ENCODE measurements at places on chromosomes 7 and 10.

GRCh38 chr7:103532955-103533354, 86.9 kb upstream of the SLC26A5 start:
- no peak for DNase-seq

DNA sequence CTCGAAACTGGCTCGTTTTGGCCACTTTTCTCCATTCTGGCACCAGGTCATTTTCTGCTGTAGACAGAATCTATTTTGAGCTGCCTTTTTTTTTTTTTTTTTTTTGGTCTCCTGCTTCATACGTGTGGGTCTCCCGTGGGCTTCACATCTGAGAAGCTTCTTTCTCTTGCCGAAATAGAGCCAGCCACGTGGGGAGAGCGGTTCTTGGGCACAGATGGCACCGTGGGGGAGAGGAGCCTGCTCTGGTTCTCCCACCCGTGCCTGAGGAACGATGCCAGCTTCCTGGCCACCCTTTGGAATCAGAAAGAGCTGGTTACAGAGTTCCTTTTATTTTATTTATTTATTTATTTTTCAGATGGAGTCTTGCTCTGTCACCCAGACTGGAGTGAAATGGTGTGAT, 48.7 kb upstream of the OCM2 start:
- DNase-seq = no peak

DNA sequence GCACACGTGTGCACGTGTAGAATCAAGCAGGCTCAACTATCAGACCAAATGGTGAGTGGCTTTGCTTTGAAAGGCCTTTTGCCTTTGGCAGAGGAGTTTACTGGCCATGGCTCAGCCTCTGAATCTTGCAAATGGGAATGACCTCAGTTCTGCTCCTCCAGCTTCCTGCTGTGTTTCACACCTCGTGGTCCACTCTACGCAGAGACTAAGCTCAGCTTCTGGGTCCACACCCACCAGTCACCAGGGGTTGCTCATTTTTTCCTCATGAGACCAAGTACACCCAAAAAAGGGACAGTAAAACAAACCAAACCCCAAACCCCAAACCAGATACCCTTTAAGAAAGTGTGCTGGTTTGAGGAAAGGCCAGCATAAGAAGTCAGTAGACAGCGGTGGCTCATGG, 236.4 kb downstream of the DNAJB6 start:
- no peak for DNase-seq

DNA sequence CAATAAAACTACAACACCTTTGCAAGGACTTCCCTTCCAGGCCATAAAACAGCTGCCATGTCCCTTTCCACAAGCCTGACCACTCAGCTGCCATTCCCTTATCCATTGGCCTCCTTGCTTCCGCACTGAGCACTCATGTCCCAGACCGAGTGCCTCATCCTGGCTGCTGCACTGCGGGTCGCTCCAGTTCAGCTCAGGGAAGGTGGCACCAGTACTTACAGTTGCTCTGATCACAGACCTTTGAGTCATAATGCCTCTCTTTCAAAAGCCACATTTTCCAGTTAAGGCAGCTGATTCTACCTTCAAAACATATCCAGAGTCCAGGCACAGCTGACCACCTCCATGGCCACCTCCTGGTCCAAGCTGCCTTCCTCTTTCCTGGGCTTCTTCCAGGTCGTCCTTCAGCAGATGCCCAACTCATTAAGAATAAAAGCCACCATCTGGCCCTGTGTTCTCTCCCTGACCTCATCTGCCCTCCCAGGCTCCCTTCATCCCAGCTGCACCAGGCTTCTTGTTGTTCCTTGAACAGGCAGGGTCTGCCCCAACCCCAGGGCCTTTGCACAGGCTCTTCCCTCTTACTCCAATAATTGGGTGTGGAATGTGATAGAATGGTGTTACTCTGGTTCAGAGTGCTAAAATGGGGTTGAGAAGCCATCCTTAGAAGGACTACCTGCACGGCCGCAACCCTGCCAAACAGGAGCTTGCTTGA, 64.5 kb downstream of the RAMP3 start:
- no peak for DNase-seq

- DNase-seq = no peak
Observed at GRCh38 chr7:139947021-139947420, 115.7 kb downstream of the PARP12 start.

- DNase-seq = no peak
Observed at GRCh38 chr10:119653916-119654315, 2.7 kb downstream of the BAG3 start.

DNA sequence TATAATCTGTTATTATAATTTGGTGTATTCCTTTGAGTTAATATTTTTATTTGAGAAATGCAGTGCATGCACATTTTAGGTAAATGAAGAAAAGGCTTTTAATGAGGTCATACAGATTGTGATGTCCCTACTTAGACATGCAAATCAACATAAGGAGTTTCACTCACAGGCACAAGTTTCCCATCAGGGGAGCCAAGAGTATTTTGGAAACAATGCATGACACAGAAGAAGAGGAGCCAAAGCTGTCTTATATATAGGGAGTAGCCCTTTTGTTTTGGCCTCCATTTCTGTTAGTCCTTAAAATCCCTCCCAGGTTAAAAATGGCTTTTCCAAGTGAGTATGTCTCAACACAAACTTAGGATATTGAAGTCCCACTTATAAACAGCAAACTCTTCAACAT, 703.4 kb upstream of the ANKRD30A start:
- no peak for DNase-seq

DNA sequence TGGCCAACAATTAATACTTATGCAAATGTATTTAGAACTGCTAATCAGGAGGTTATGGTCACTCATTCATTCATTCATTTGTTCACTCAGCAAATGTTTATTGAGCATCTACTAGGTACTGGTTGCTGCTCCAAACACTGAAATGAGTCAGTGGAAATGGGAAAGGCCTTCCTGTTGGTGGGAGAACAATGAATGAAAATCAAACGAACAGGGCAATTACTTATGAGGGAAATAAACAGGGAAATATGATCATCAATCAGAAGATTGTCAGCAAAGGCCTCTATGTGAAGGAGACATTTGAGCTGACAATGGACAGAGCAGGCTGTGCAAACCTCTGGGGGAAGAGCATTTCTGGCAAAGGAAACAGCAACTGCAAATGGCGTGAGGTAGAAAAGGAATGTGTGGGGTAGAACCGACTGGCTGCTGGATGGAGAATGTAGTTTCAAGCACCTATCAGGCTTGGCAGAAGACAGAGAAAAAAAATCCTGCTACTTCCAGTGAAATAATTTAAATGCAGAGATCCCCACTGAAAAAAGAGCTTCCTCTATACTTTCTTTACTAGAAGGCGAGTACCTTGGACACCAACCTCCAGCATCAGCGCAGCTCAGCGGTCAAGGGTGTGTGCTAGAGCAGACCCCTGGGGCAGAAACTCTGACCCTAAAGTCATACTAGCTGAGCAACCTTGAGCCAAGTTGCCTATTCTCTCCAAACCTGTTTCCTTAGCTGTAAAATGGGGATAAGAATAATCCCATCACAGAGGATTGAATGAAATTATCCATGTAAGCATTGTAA, 108.8 kb upstream of the EEPD1 start:
- no peak for DNase-seq

GRCh38 chr10:3803927-3804741, 19.1 kb upstream of the KLF6 start:
- DNase-seq = no peak

DNA sequence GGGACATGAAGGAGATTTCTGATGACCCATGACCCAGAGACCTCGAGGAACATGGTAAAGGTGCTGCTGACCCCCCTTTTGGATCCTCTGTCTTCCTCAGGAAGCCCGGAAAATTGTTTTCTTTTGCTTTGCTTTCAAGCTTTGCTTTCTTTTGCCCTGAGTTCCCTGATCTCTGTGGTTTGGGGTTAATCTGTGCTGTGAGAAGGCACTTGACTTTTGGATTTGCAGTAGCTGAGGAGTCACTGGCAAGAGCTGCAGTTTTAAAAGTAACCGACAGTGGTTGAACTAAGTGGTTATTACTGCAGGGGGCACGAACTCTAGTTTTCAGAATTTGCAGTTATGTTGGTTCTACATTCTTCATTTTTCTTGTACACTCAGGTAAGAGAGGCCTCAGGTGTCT, 53.0 kb downstream of the PDZD8 start:
- DNase-seq = no peak

GRCh38 chr7:31633894-31634494, 53.0 kb upstream of the PPP1R17 start:
- DNase-seq = peak; percentile 66

DNA sequence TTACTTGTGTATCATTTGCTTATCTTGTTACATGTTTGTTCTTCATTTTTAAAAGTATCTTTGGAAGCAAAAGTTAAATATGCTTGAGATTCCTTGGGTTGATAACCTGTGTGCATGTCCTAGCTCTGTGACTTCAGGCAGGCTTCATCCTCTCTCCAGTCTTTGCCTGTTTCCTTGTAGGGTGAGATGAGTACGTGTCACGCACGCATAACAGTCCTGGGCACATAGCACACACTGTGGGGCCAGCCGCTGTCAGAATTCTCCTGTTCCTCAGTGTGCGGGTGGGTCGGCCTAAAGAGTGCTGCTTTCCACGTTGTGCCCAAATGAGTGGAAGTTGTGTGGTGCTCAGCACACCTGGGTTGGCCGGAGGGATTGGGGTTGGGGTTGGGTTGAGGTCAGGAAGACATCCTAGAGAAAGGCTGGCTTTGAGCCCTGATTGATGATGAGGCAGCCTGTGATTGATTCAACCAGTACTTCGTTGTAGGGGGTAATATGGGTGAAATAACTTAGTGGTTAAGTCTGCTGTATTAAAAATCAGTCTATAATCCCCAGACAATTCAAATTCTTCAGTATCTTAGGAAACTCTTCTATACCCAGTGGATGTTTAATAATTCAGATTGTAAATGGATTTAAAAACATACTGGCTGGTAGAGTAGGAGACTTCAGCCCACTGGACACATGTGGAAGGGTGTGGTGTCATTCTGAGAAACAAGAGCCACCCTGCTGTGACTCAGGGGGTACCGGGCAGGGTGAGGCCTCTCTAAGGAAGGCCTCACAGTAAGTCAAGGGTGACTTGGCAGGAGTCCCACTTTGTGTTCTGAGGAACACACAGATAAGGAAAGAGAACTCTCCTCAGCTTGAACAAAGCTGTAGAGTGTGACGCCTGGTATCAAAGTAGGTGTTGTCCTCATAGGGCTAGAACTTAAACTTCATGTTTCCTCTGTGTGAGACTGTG, 54.8 kb downstream of the DAGLB start:
- peak; percentile 64 for DNase-seq

GRCh38 chr10:114683593-114683992, 25.5 kb upstream of the ABLIM1 start:
- no peak for DNase-seq

GRCh38 chr7:30029696-30030095, 1.5 kb downstream of the PLEKHA8 start:
- DNase-seq = no peak

GRCh38 chr7:99597762-99598501, at the start of gene TMEM225B:
TSS of gene TMEM225B (plus strand) at chr7:99598267. CDS start at chr7:99604389, 6,122 bp downstream.
- no peak for DNase-seq

DNA sequence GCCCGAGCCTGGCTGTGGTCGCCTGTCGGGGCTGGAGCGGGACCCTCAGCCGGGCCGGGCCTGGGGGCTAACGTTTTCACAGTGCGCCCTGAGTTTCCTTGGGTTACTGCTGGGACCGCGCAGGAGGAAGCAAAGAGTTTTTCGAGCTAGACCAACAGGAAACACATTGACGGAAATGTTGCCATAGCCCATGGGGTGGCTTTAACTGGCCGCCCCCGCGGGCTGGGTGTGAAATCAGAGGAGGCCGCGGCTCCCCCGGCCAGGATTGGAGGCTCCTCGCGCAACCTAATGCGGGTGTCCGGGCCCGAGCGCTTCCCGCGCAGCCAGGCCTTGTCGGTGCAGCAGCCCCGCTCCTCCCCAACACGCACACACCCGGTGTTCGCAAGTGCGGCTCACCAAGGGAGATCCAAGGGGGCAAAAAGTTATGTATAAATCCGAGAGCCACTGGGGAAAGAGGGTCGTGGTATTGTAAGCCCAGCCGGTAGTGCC, 1.9 kb downstream of the HHEX start:
- DNase-seq = no peak

- no peak for DNase-seq
Observed at GRCh38 chr7:45230083-45230482, 72.5 kb downstream of the RAMP3 start.

DNA sequence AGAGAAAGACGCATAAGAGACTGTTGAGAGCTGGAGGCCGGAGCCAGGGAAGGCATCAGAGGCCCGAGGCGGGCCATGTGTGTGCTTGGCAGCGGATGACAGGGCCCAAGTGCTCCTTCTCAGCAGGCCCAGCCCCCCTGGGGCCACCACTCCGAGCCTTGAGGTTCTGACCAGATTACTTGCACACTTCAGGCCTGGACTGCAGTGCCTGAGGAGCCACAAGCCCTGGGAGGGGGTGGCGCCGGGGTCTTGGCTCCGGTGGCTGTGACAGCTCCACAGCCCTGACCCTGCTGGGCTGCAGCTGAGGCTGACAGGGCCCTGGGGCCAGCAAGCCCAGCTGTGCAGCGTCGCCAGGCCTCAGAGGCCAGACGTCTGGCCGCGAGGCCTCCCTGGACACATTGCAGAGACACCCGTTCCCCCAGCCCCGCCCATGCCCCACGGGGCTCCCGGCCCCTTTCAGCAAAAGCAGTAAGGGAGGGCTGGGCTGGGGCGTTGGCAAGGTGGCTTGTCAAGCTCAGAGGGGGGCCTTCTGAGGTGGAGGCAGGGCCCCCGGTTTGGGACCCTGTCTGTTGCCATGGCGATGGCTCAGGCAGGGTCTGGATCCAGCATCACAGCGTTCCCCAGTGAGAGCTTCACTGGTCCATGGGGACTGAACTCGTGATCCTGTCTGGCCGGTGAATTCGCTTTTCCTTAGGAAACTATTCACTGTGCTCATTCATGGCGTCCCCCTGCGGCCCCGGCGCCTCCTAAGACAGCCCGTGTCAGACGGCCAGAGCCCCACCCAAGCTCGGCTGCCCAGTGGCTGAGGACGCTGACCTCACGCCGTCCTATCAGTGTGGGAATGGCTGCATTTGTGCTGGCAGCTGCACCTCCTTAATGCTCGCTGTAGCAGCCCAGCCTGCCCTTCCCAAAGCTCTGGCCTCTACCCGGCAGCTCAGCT, 5.7 kb downstream of the ELN start:
- DNase-seq = no peak

DNA sequence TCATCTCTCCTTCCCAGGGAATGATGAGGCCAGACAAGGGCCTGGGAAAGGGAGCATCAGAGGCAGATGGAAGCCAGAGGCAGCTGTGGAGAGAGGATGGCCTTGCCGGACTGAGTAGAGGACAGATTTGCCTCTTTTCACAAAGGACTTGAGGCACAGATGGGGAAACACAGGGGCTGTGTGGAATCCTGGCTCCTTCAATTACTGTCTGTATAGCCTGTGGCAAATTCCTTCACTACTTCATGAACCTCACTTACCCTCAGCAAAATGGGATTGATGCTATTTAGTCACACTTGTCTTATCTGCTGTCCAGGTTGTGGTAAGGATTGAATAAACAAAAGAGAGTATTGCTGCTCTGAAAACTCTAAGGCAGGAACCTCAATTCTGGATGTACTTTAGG, 40.3 kb downstream of the SLC25A28 start:
- DNase-seq = no peak

DNA sequence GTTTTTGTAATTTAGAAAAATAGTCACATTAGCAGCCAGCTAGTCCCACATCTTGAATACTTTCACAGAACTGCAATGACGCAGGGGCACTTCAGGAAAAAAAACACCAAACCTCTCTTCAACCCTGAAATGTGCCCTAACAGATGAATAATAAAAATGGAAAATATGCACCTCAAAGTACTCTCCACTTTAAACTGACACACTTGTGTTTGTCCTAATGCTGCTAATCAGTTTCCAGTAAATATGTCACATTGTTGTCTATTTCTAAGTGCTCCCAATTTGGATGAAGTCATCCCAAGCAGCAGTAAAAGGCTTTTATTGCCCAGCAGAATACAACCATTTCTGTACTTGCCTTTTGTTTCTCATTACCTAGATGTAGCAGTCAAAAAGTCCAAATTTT, 86.7 kb downstream of the PARD3 start:
- no peak for DNase-seq

- DNase-seq = no peak
Observed at GRCh38 chr10:32923849-32924248, 34.2 kb downstream of the ITGB1 start.

Measured in GM03348 (cell line).